ENCODE measurements at places on chromosomes 3 and 15.
A peak's percentile ranks its signal among the peaks of the same experiment; 100 is the strongest.

DNA sequence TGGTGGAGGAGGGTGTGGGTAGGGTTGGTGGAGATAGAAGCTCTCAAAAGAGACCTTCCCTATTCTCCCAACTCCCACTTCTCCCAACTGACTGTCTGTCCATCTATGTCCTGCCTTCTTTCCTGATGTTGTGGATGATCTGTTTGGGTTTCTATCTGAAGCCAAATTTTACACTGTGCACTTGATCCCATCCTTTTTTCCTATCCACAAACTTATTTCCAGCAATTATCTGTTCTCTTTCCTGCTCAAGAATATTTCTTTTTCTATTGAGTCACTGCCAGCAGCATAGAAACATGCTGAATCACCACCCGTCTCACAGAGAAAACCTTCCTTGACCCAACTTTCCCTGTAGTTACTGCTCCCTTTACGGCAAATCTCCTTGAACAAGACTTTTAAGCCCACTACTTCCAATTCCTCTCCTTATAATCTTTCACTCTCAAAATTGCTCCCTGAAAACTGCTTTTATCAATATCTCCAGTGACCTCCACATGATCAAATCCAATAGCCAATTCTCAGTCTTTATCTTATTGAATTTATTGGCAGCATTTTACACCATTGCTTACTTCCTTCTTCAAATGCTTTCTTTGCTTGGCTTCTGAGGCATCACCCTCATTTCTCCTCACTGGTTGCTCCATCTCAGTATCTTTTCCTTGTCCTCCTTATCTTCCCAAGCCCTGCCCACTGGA lies 141.2 kb upstream of the SLC7A14 start:
- no peak for DNase-seq

DNA sequence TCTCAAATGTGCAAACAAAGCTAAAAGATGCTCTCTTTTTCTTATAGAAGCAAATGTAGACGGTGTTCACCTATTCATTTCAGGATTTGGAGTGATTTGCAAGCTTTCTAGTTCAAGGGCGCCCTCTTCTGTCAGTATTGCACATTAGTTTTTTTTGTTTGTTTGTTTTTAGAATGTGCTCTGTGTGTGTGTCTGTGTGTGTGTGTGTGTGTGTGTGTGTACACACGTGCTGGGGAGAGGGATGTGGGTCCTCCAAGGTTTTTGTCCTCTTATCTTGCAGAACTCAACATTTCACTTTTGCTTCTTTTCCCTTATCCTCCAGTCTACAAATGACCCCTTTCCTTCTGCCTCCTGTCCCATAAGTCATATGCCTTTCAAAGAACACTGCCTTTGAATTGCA lies 23.5 kb downstream of the DNAH1 start:
- DNase-seq = peak; percentile 7

- no peak for DNase-seq
These were observed 566.1 kb downstream of the TBL1XR1 start for GRCh38 chr3:176631165-176631564.

- DNase-seq = no peak
These were observed 14.9 kb downstream of the SIAH2 start for GRCh38 chr3:150747886-150748683.

DNA sequence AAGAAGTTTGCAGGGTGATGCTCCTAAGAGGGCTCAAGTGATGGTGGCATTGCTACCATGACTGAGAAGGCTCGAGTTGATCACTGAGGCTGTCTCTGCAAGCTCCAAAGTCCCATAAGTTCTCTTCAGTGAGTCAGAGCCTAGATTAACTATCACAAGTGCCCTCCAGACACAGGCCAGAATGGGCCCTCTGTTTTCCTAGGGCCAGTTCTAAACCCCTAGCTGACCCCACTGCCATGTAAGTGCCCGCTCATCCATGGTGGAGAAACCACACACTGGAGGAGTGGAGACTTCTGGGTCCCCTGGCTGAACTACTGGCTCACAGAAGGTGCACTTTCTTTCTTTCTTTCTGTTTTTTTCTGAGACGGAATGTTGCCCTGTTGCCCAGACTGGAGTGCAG lies 87.6 kb upstream of the WNT5A start:
- DNase-seq = no peak

DNA sequence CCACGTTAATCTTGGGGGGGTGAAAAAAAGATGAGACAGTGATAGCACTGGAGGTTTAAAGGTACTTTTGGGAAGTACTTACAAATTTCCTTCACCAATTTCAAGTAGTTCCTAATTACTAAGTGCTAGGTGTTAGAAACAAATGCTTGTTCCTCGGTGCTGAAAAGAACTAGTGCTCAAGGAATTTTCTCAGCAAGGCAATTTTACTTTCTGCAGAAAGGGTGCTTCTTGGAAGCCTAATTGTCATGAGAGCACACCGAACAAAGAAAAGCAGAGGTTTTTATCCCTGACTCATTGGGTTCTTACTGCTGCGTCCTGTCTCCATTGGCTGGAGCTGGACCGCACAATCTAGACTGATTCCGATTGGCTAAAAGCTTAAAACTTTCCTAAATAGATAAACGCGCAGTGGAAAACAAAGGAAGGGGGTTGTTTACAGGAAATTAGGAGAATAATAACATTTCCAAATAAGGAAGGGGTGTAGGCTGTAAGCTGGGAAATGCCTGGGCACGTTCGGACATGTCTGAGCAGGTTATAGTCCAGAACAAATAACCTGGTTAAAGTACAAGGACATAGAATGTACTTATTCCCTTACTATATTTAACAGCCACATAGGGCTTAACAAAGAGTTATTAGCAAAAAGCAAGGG lies 49.6 kb downstream of the CHD2 start:
- no peak for DNase-seq

DNA sequence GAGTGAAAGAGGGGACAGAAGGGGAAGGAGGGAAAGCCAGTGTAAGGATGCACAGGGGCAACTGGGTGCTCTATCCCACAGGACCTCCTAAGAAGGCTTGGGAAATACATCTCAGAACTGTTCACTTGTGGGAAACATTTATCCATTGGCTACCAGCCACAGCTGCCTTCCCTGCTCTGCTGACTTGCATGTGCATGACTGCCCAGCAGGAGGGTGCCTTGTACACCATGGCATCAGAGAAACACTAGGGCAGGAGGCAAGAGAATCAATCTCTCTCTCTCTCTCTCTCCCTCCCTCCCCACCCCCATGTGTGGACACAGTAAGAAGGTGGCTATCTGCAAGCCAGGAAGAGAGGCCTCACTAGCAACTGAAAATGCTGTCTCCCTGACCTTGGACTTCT lies 62.9 kb upstream of the ZBTB38 start:
- no peak for DNase-seq

- DNase-seq = no peak
These were observed 119.3 kb upstream of the SLC24A5 start for GRCh38 chr15:48001393-48002039.

- DNase-seq = no peak
These were observed 36.7 kb downstream of the MAP2K5 start for GRCh38 chr15:67579164-67579563.

DNA sequence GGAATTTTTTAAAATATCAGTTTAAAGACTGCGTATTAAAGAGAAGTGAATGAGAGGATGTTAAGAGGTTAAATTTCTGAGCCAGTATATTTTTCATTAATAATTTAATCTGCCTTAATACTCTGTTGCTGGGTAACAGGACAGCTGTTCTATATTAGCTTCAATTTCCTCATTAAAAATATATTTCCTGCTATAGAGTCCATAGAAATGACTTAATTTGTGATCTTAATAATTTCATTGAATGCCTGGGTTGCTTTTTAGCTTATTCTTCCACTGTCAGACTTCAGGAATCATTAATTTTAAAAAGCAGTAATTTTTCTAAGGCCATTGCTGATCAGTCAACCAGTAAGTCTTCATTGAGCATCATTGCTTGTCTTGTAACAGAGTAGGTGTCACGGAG lies 129.0 kb downstream of the THSD4 start:
- DNase-seq = no peak

DNA sequence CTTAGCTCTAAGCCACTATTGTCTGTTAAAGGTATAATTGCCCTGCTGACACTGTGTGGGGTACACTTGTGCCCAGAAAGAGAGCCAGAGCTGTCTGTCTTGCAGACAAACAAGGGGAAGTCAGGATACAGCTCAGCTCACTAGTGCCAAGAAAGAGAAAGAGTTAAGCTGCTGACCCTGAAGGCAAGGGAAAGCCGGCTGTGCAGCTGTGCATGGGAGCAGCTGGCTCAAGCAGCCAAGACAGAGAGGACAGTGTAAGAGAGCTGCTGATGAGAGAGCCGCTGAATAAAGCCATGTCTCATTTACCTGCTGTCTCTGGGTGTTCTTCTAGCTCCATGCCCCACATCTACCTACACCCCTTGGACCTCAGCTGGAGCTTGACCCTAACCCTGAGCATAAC lies 428.1 kb upstream of the NAALADL2 start:
- DNase-seq = no peak

GRCh38 chr15:67843571-67844387 lies 3.9 kb upstream of the RNU6-1 start:
- DNase-seq = no peak

DNA sequence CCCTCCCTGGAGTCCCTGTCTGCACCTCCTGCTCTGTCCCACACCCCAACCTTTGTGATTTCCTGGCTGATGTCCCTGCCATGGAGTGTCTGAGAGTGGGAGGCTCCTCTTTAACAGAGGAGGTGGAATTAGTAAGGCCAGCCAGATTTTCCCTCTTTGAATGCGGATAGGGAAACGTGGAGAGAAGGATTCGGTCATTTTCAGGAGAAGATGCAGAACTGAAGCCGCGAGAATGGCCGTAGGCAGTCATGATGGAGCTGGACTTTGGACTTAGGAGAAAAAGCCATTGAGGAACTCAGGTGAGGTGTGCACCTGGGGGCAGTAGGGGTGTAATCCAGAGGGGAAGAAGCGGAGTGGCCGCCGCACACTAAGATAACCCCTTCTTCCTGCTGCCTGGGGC lies 138.1 kb upstream of the ATP10A start:
- no peak for DNase-seq

GRCh38 chr3:129352650-129353588 lies 74.2 kb downstream of the HMCES start:
- DNase-seq = no peak

DNA sequence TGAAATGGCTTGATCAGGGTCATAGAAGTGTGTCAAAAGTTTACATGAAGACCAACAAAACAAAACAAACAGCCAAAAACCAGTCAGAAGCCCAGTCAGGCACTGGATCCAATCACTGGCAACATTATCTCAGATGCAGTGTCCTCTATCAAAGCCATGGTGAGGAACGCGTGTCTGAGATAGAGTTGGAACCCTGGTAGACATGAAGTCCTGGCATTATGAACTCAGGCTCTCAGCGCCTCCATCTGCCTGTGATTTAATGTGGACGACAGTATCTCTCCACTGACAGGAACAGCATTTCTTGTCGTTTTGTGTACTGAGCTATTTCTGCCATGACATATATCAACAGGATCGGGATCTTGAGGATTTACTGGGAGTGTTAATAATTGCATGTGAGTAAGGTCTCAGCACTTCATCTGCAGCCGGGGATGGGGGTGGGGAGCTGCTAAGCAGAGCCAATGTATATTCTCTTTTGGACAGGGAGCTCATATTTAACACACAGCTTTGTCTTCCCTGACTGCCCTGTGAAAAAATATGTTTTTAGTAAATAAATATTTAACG lies 1120.0 kb downstream of the IGSF11 start:
- DNase-seq = no peak

DNA sequence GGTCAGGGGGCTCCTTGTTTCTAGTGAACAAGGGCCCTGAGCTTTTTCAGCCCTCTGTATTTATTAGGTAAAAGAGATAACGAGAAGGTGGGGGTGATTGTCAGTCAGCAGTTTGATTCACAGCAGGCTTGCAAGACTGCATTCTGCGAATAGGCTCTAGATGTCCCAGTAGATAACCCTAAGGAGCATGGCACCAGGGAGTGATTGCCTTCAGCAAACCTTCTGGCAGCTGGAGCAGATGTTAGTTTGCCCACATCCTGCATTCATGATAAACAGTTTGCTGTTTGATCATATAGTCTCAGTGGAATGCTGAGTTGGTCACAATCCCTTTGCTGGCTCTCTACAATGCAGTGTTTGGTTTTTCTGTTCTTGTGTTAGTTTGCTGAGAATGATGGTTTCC lies 161.3 kb upstream of the GADL1 start:
- DNase-seq = no peak

GRCh38 chr3:46656778-46657556 lies 36.5 kb downstream of the ALS2CL start:
- DNase-seq = no peak

DNA sequence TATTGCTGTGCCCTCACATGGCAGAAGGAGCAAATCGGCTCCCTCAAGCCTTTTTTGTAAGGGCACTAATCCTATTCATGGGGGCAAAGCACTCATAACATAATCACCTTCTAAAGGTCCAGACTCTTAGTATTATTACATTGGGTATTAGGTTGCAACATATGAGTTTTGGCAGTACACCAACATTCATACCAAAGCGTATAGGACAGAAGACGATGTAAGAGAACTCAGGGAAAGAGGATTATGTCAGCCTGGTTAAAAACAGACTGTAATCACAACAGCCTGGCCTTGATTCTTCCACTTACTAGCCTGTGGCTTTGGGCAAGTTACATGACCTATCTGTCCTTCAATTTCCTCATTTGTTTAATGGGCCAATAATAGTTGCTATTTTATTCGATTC lies 828.5 kb upstream of the NECTIN3 start:
- DNase-seq = no peak

DNA sequence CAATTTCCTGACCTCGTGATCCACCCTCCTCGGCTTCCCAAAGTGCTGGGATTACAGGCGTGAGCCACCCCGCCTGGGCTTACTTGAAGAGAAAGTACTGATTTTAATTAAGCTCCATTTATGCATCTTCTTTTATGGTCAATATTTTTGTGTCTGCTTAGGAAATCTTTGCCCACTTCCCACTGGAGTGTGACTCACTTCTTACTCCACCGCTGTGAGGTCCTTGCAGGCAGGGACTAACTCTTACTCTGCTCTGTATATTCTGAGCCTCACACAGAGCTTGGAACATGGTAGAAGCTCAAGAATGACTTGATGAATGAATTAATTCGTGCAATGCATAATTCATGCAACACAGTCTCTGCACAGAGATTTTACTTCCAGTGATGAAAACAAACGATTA lies 2.9 kb upstream of the TM4SF19 start:
- no peak for DNase-seq

GRCh38 chr3:184505076-184505878 lies 56.3 kb upstream of the EPHB3 start:
- no peak for DNase-seq

- DNase-seq = no peak
These were observed 29.7 kb downstream of the TNIK start for GRCh38 chr3:171430530-171430929.

- no peak for DNase-seq
These were observed 108.4 kb downstream of the ADAMTSL3 start for GRCh38 chr15:83762367-83762766.

- no peak for DNase-seq
These were observed 85.5 kb downstream of the B3GNT5 start for GRCh38 chr3:183338520-183338919.
